ENCODE measurements at places on chromosomes 11 and 22.

GRCh38 chr11:123904932-123905331 is 3.0 kb downstream of the OR8D4 start:
- no peak for DNase-seq

DNA sequence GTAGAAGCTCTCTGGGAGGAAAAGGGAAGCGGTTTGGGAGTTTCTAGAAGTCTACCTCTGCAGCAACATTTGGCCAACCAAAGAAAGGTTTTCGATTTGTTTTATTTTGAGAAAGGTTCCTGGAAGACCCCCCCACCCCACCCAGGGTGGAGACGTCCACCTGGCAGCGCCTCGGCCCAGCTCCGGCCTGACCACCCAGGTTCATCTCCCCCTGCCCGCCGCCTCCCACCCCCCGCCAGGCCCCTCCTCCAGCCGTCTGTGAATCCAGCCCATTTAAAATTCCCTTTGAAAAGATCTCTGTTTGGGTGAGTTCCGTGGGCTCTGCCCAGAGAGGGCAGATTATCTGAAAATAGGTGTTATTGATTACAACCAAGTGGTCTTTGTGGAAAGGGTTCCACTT is 43.3 kb downstream of the KCNJ1 start:
- no peak for DNase-seq

GRCh38 chr22:37207981-37208380 is 4.3 kb downstream of the SSTR3 start:
- DNase-seq, result no peak

DNA sequence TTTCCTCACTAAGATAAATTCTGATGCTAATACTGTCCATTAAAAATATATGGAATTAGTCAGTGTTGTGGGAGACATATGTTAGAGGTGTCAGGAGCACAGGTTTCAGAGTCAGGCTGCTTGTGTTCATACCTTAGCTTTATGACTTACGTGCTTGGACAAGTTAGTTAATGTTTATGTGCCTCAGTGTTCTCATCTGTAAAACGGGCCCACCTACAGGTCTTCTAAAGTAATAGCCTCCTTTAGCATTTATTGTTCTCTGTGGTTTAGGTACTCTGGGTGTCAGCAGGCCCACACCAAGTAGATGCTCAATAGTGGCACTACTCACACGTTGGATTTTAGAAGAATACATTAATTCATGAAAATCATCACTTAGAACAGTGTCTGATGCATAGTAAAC is 308.7 kb upstream of the ZC3H12C start:
- DNase-seq, result no peak

GRCh38 chr11:67006029-67006884 is 16.7 kb upstream of the SYT12 start:
- DNase-seq, result peak; percentile 47

Measured in germinal center (tissue), 1 donor.